Bronchial smooth muscle cell (primary cell): ENCODE measurements at places on chromosomes 7 and 10. TPM values are rescaled to one million over a fixed set of nuclear protein-coding genes. Genes with fewer than 3 reads are reported as not detected.

Gene KLF14
- under 0.01 TPM in 1 of 2 replicates, not detected in the other for total RNA-seq

Gene PLAU
- total RNA-seq: 16.7 and 63.4 TPM in 2 replicates

Gene CD36
- total RNA-seq: 1.0 and 3.5 TPM in 2 replicates

Gene OR2A7
- total RNA-seq: 0.09 TPM in 1 of 2 replicates, not detected in the other

Gene NEUROD6
- not detected in 2 replicates for total RNA-seq

Gene DPYSL4
- 2.4 and 2.7 TPM in 2 replicates for total RNA-seq

Gene SYCE1
- under 0.01 TPM in 1 of 2 replicates, not detected in the other for total RNA-seq

Gene GDF10
- 7.7 and 152 TPM in 2 replicates for total RNA-seq

Gene COL1A2
- total RNA-seq: 4,873 and 6,723 TPM in 2 replicates

Gene GTF2IRD1
- 5.2 and 6.6 TPM in 2 replicates for total RNA-seq

Gene MMP21
- total RNA-seq: not detected in 2 replicates

Gene SHOC2
- total RNA-seq: 38.5 and 46.2 TPM in 2 replicates

Gene SPDYE11
- not detected in 2 replicates for total RNA-seq

Gene MKI67
- 0.60 and 1.7 TPM in 2 replicates for total RNA-seq

Gene SPRN
- 0.17 and 0.63 TPM in 2 replicates for total RNA-seq

Gene CELF2
- total RNA-seq: 3.8 and 4.4 TPM in 2 replicates

Gene SLC18A3
- total RNA-seq: not detected in 2 replicates

Gene RGS10
- total RNA-seq: 51.1 and 51.7 TPM in 2 replicates

Gene VAX1
- not detected in 2 replicates for total RNA-seq

Gene RHOBTB1
- total RNA-seq: 9.9 and 15.5 TPM in 2 replicates

Gene TSPAN13
- 1.8 and 4.1 TPM in 2 replicates for total RNA-seq

Gene ZNF33A
- 9.1 and 9.8 TPM in 2 replicates for total RNA-seq

Gene WIPF3
- under 0.01 TPM in 1 of 2 replicates, not detected in the other for total RNA-seq

Gene EFCAB10
- under 0.01 TPM in 1 of 2 replicates, not detected in the other for total RNA-seq

Gene SFMBT2
- 0.17 and 0.47 TPM in 2 replicates for total RNA-seq

Gene STAG3
- total RNA-seq: 0.32 and 0.69 TPM in 2 replicates

Gene PRRT4
- not detected in 2 replicates for total RNA-seq

Gene EMX2
- not detected in 2 replicates for total RNA-seq

Gene FZD1
- 22.9 and 27.8 TPM in 2 replicates for total RNA-seq

Gene LIPM
- not detected in 2 replicates for total RNA-seq

Gene DPY19L1
- total RNA-seq: 21.0 and 26.2 TPM in 2 replicates

Gene RASA4
- total RNA-seq: 8.4 and 13.2 TPM in 2 replicates

Gene NANOS1
- total RNA-seq: 0.09 and 0.32 TPM in 2 replicates

Gene EIF4EBP2
- 12.8 and 17.0 TPM in 2 replicates for total RNA-seq

Gene ARPC1B
- total RNA-seq: 603 and 610 TPM in 2 replicates

Gene DCLRE1A
- 3.2 and 4.3 TPM in 2 replicates for total RNA-seq
